MV-4-11 (cell line): ENCODE measurements at places on chromosomes 7 and 10.

DNA sequence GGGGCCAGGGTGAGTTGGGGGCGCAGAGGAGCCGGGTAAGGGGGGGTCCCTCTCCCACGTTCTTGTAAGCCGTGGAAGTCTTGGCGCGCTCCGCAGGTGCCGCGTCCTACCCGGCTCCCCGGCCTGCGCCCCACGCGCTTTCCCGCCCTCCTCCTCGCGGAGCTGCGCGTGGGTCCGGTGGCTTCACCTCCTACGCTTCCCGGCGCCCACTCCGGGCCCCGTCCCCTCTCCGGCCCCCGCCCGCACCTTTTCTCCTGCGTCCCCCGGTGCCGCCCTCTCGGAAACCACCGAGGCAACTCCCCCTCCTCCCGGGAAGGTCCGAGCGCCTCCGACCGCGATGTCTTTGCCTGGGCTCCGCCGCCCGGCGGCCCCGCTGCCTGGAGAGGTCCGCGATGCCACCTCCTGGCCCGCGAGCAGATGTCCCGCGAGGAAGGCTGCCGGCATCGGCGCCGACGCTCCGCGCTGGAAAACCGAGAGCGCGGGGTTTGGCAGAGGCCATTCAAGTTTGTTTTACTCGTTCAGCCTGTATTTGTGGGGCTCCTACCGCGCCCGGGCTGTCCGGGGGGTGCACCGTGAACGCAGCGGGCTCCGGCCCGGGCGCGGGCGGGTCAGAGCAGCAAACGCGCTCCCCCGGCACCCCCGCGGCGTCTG is 2.4 kb upstream of the NKX6-2 start:
- no peak for DNase-seq

GRCh38 chr10:905972-906371 is 25.5 kb downstream of the LARP4B start:
- DNase-seq = no peak

GRCh38 chr10:12358863-12359564 is 9.7 kb downstream of the CAMK1D start:
- no peak for DNase-seq

DNA sequence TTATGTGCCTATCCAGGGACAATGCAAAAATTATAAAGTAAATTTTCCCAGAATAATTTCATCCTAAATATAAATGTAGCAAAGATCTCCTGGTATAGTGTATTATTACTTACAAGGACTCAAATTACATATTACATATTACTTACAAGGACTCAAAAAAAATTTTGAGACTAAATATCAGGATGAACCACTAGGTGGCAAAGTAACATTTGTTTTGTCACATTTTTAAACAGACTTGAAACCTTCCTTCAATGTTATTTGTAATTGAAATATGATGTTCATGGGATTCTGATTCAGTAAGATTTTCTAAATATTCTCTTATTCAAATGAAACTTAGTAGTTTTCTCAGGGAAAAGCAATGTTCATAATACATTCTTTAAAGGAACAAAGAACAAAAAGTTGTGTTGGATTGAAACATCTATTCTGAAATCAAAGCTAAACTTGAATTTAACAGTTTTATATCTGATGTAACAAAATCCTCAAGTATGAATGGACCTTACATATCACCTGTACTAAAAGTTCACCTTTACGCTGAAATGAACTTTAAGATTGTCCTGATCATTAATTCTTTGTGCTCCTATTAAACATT is 74.3 kb upstream of the GNAI1 start:
- peak; percentile 59 for DNase-seq

DNA sequence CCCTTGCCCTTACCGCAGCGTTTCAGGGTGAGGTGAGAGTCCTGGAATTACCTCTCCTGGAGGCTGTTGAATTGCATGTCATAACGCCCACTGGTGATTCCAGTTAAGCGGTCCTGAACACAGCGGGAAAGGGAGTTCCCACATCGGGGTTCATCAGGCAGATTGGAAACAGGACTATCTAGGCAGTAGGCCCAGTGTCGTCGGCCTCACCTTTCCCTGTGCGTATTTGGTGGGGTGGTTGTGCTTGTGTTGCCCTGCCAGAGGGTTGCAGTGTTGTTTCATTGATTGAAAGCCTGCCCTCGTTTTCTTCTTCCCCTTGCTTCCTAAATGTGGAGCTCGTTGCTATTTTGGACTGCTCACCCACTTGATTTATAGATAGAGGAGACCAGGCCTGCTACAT is 10.6 kb upstream of the SUN1 start:
- DNase-seq = no peak

DNA sequence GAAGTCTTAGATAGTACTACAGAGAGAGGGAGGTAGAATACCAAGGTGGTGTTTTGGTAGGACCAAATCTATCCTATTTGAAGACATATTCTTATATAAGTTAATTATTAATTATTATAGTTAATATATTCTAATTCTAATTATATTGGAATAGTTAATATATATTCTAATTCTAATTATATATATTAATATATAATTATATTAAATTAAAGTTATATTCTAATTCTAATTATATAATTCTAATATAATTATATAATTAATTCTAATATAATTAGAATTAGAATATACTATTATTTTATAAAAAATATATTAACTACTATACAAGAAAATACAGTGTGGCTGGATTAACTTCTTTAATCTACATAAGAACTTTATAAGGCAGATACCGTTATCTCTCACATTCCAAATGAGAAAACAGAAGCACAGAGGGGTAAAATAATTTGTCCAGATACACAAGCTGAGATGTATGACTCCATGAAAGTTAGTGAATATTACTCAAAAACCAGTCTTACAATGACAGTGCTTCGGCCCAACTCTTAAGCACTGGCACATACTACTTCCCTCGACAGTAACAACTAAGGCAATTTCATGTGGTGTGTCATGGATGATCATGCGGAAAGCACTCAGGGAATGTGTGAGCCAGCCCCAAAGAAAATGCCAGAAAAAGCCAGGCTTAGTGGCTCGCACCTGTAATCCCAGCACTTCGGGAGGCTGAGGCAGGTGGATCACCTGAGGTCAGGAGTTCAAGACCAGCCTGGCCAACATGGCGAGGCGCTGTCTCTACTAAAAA is 42.6 kb downstream of the TYW1B start:
- no peak for DNase-seq

DNA sequence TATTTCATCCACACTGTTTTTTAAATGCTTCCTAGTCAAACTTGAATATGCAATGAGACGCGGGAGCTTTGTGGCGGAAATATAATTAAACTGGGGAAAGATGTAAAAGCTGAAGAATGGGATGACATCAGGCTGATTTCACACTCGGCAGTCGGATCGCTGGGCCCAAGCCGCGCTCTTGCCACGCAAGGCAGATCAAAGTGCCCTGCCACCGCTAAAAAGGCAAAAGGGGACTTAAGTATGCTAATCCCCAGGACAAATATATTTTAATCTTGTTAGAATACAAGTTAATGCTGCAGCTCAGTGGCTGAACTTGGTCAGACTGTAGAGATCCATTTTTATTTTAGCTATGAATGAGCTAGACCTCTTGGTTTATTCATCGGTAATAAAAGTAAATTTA is 13.8 kb downstream of the EN2 start:
- no peak for DNase-seq

DNA sequence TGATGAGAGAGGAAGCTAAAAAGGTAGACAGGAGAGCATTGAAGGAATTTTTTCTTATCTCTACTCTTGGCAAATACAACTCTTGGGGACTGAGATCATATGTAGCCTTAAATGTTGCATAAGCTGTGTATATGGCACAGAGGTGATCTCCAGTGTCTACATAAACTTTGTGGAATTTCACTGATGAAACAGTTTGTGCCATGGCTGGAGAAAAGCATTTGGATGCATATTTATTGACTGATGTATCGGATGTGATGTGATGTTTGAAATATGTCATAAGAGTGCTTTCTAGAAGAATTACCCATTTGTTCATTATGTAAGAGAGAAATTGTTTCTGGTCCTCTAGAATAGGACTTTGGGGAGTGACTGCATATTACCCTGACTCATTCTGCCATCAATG is 244.9 kb upstream of the LRRTM3 start:
- DNase-seq = no peak

GRCh38 chr10:57964351-57964750 is 303.3 kb downstream of the IPMK start:
- no peak for DNase-seq

DNA sequence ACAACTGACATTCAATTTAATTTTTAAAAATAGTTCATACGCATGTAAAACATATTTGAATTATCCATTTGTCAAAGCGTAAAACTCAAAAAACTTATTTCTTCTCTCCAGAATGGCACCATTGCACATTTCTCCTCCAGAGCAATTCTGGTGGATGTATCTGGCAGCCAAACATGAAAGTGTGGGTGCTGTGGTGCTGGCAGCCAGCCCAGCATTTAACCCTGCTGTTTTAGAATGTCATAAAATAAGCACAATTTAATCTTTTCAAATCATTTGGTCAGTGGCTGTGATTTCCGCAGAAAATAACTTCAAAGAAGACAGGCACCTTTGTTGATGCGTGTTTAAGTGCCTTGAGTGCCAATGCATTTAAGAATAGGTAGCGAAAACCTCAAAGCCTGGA is 302.7 kb upstream of the MEOX2 start:
- no peak for DNase-seq

DNA sequence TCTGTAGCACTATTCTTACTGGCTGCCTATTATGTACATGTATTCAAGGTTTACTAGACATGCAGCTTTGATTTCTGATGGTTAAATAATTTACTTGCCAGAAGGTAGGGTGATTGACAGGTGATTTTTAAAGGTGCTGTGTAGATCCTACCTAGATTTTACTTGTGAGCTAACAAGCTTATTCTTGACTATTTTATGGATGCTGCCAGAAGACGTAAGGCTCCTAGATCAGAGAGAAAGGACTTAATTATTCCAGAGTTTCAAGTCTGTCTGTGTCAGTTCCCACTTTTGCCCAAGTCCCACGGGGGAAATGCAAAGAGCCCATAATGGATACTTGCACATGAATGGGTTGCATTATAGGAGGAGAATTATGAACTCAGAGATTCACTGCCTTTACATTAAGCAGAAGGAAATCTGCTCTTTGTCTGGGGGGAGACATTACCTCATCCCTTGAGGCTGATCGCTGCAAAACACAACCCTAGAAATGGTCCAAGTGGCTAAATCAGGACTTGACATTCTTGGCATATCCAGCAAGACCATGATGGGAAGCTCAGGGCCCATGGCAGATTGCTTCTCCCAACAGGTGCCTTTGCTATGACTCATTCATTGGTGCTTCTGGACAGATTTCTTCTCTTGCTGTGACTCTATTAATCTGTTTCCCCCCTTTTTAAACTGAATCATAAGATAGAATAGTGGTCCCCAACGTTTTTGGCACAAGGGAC is 32.1 kb downstream of the GPR158 start:
- DNase-seq = no peak

- peak; percentile 24 for DNase-seq
These were observed 114.8 kb upstream of the DIP2C start for GRCh38 chr10:804191-804781.

- DNase-seq = no peak
These were observed 411.7 kb upstream of the MKI67 start for GRCh38 chr10:128537834-128538330.

DNA sequence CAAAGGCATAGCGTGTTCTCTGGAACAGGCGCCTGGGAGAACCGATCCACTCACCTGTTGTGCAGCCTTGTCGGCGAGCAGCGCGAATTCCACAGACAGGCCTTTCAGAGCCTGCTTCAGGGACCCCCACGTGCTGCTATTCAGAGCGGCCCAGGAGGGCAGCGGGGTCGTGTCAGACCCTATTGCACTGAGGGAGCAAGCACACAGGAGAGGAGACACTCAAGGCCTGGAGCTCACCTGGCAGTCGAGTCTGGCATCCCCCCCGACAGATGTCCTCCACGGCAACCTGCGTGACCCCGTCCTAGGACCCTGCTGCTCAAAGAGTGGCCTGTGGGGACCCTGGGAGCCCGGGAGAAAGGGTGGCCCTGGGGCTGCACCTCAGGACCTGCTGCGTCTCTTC is 21.1 kb downstream of the NUDT1 start:
- DNase-seq = no peak

- no peak for DNase-seq
These were observed 4.2 kb upstream of the AOC1 start for GRCh38 chr7:150848111-150848510.

GRCh38 chr10:86103391-86104101 is 263.0 kb downstream of the GRID1 start:
- no peak for DNase-seq

GRCh38 chr7:23357190-23358093 is 58.3 kb downstream of the MALSU1 start:
- no peak for DNase-seq

- DNase-seq = peak; percentile 26
These were observed 3.6 kb downstream of the PWWP2B start for GRCh38 chr10:132400547-132401151.

- no peak for DNase-seq
These were observed 318.6 kb upstream of the KLF6 start for GRCh38 chr10:4103603-4104002.

DNA sequence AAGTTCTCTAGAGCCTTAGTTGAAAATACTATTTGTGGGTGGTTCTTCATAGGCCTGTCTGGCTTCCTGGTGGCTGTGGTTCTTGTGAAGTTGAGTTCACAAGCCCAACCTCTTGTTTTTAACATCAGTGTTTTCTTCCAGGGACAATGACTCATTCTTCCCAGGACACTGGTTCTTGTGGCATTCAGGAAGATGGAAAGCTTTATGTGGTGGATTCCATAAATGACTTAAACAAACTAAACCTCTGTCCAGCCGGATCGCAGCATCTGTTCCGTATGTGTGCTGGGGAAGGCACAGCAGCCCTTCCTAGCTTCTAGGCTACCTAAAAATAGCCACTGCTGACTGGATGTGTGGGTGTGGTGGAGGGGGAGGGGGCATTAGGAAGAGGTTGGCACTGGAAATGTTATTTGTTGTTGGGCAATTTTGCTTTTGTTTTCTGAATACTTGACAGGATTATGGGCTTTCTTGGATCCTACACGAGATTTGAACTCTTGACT is 3.9 kb downstream of the LSMEM1 start:
- DNase-seq = no peak

DNA sequence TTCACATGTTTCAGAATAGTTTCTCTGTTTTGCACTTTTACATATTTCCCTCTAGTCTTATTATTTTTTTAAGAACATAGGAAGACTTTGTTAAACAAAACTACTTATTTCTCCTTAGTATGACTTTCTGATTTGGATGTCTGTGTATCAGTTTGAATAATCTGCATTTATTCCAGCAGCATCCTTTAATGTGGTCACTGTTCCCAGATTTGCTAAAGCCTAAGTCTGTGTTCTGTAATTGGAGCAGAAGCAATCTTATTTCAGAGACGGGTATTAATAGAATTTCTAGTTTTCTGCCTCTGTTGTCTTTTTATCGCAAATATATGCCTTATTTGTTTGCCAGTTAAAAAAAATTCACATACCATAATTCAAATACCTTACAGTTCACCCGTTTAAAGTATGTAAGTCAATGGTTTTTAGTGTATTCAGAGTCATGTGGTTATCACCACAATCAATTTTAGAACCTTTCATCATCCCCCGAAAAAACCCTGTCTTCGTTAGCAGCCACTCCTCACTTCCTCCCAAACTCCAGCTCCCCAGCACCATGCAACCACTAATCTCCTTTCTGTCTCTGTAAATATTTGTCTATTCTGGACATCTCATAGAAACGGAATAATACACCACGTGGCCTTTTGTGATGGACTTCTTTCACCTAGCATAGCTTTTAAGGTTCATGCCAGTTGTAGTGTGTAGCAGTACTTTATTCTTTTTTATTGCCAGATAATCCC is 58.7 kb downstream of the INPP5F start:
- peak; percentile 98 for DNase-seq

- no peak for DNase-seq
These were observed 100.3 kb downstream of the TRRAP start for GRCh38 chr7:98978672-98979071.
